ENCODE measurements at places on chromosomes 11 and 22.

- no peak for ATAC-seq
Measured at GRCh38 chr11:91023731-91024130, 800.9 kb upstream of the CHORDC1 start.

- ATAC-seq, result no peak
Measured at GRCh38 chr11:14413307-14414069, 54.5 kb upstream of the RRAS2 start.

- ATAC-seq, result no peak
Measured at GRCh38 chr22:30887453-30887852, 81.1 kb downstream of the MORC2 start.

DNA sequence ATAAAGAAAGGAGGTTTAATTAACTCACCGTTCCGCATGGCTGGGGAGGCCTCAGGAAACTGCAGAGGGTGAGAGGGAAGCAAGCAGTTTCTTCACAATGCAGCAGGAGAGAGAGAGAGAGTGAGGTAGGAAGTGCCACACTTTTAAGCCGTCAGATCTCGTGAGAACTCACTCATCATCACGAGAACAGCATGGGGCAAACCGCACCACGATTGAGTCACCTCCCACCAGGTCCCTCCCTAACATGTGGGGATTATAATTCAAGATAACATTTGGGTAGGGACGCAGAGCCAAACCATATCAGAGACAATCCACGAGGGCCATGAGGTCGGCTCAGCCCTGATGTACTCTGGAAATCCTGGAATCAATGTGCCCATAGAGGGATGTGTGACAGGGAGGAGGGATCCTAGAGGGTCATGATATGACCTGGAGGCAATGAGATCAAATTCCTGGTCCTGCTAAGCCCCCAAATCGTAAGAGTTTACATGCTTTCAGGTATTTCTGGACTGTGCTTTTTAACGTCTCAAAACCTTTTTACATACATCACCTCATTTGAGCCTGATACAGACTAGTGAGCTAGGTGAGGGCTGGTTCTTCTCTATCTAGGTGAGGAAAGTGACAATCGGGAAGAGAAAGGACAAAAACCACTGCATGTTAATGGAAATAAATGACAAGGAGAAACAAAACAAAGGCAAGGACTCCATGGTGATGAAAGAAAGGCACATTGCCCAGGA, 19.5 kb upstream of the RASSF10 start:
- peak; percentile 75 for ATAC-seq

DNA sequence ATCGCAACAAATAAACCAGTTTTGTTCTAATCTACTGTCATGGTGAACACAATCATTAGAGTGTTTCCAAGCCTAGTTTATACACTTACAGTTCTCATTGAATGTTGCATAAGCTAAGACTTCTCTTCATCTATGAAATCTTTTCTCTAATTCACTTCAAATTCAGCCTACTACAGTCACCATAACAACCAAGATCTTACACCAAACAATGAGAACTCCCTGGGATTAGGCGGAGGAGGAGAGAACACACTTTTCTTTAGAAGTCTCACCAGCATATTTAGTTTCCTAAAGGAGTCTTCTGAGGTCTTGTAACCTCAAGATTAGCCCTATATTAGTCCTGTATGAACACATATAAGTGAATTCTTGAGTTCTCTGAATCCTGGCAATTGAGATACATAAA, 1889.7 kb downstream of the LRRC4C start:
- ATAC-seq, result no peak

- ATAC-seq, result no peak
Measured at GRCh38 chr11:130574740-130575139, 126.3 kb downstream of the ADAMTS15 start.

GRCh38 chr11:8597182-8597581, 3.2 kb upstream of the STK33 start:
- ATAC-seq, result peak; percentile 42

- no peak for ATAC-seq
Measured at GRCh38 chr11:96342014-96342960, 708 bp downstream of the MAML2 start.

DNA sequence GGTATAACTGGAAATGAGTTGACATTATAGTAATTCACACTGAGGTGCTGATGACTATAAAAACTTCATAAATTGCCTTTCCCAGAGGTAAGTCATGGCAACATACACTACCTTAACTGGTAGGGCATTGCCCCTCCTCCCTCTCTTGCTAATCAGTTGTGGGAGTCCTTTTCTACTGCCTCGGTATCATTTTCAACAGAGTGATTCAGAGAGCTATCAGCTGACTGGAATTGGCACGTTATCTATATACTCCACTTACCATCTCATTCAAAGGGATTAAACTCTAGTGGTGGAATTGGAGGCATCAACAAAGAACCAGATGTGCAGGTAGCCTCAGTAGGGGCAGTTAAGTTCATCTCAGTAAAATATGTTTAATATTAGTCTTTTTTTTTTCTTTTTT, 8.0 kb upstream of the NUP160 start:
- no peak for ATAC-seq

- ATAC-seq, result no peak
Measured at GRCh38 chr11:94781837-94782236, 13.7 kb downstream of the AMOTL1 start.

- ATAC-seq, result no peak
Measured at GRCh38 chr11:29002816-29003215, 894.6 kb downstream of the METTL15 start.

- ATAC-seq, result no peak
Measured at GRCh38 chr22:43476341-43476740, 64.5 kb downstream of the MPPED1 start.

DNA sequence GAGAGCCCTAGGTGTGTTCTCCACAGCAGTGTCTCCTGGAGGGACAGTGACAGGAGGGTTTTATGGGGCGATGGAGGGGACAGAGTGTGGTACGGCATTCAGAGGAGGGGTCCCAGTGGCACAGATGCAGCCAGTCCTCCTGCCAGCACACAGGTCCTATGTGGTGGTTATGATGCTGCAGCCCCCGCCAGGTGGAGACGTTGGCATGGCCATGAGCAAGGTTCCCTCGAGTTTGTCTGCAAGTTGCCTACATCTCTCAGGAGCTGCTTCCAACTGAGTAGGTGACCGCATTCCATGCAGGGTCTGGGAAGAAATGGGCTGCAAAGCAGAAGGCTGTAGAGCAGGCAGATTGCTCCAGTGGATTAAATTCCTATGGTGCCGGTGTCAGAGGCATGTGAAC, 646.0 kb downstream of the TBC1D22A start:
- ATAC-seq, result no peak

- no peak for ATAC-seq
Measured at GRCh38 chr11:23013509-23013908, 153.2 kb upstream of the CCDC179 start.

DNA sequence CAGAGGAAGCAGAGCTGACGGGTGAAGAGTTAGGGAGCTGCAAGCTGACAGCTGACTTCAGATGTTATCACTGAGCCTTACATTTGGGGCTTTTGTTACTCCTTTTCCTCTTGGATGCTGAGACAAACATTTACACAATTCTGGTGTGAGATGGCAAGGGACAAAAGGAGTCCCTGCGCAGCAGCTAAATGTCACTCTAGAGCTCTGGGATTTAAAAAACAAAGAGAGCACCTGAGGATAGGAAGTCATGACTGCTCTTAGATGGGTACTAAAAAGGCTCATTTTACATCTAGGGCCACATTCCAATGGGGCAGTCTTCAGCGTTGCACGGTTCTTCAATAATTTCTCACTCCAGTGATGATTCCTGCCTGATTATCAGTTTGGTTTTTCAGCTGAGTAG, 204.5 kb downstream of the RAB38 start:
- ATAC-seq, result no peak

DNA sequence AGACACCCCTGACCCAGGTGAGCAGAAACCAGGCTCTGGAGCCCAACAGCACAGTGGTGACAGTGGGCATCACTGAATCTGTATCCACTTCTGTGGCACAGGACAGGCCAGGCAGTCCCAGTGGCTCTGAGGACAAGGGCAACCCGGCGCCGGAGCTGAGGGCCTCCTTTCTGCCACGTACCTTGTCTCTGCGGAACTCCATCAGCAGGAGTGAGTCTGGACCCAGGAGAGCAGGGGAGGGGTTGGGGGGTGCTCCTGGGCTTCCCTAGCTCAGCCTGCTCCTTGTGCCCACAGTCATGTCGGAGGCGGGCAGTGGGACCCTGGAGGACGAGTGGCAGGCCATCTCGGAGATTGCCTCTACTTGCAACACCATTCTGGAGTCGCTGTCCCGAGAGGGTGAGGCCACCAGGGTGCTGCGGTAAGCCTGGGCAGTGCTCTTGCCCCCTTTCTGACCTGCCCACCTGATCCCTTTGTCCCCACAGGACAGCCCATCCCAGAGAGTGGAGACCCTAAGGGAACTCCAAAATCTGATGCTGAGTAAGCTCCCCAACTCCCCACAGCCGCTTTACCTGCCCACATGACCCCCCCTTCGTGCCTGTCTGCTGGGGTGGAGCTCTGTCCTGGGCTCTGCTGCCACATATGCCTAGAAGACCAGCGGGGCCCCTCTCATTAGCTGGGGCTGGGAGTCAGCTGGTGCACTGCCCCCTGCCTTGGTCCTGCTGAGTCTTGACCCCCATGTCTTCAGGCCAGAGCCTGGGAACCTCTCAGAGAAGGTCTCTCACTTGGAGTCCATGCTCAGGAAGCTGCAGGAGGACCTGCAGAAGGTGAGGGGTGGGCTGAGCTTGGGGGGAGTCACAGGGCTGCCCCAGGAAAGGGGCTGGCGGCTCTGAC, 12.0 kb downstream of the SIPA1 start:
- ATAC-seq, result no peak

- ATAC-seq, result no peak
Measured at GRCh38 chr11:44694443-44694842, 32.3 kb upstream of the TSPAN18 start.

DNA sequence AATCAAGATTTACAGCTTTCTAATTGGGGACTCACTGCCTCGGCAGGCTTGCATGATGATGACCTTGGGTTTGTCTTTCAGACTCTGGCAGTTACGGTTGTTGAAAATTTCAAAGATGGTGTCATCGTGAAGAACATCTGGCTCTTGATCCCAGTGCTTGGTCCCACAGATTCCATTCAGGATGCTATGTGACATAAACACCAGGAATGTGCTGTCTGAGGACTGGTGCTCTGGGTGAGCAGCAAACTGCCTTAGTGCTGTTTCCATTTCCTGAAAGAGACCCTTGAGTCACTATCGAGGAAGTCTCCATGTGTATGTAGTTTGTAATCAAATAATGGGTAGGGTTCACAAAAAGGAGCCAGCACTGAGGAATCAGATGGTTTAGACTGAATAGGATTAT, 7.1 kb downstream of the CASP12 start:
- no peak for ATAC-seq

DNA sequence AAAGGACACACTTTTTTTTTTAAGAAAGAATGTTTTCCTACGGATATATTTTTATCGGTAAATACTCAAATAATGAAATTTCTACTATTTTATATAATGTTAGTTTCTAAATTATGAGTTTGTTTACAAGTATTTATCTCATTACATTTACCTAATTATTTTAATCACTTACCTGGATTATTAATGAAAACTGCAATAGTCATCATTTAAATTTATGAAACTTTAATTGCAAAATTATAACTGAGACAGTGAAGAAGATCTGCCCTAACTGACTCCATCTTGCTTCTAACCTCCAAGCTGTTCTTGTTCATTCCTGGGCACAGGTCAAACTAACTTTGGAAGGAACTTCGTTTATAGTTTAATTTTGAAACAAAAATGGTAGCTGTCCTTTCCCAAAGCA, 25.2 kb upstream of the VSTM5 start:
- ATAC-seq, result no peak

DNA sequence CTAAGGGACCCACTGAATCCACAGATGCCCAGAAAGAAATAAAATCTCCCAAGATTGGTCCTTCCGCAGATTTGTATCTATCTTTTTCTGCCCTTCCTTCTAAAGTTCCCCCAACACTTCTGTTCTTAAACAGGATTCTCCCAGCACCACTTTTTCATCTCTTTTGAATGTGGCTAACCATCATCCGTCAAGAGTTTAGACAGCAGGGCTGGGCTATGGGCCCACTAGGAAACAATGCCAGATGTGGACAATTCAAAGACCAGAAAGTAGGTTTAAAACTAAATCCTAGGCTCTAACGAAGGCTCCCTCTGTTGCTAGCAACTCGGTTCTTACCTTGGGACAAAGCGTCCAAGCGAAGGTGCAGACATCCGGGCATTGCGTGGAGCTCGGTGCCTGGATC, 100.0 kb downstream of the AMBRA1 start:
- ATAC-seq, result no peak

- no peak for ATAC-seq
Measured at GRCh38 chr11:72333661-72334060, 89.7 kb upstream of the PHOX2A start.

- no peak for ATAC-seq
Measured at GRCh38 chr11:68302670-68303069, 9.7 kb upstream of the LRP5 start.

Data from esophagus mucosa (tissue), 1 donor.